M059J (cell line): ENCODE measurements at places on chromosomes 2 and 18.
A peak's percentile ranks its signal among the peaks of the same experiment; 100 is the strongest.

DNA sequence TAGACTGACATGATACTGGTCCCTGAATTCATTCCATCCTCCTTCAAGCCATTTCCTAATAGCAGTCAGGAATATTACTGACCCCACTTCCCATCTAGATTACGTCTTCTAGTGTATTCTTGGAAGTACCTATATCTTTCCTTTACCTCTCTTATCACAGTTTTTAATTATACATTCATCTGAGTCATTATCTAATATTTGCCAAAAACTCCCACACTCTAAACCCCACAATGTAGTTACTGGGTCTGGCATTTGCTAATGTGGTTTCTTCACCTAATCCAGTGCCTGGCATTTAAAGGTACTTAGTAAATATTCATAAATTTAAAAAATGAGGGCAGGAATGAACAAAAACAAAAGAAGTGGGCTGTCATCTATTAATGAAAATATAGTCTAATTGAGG, 441.8 kb upstream of the SETBP1 start:
- DNase-seq: no peak

- peak; percentile 45 for DNase-seq
These were observed 6.4 kb upstream of the PTPN4 start for GRCh38 chr2:119753041-119753929.

GRCh38 chr2:148746973-148747372, 102.4 kb downstream of the EPC2 start:
- no peak for DNase-seq

GRCh38 chr2:128457716-128458115, 139.0 kb upstream of the HS6ST1 start:
- no peak for DNase-seq
